Activated T-cell treated with anti-CD3 and anti-CD28 coated beads, Interleukin-2, amount 50 U/mL, for 48 hours (primary cell): ENCODE measurements at places on chromosomes 1 and 21.
A peak's percentile ranks its signal among the peaks of the same experiment; 100 is the strongest.

DNA sequence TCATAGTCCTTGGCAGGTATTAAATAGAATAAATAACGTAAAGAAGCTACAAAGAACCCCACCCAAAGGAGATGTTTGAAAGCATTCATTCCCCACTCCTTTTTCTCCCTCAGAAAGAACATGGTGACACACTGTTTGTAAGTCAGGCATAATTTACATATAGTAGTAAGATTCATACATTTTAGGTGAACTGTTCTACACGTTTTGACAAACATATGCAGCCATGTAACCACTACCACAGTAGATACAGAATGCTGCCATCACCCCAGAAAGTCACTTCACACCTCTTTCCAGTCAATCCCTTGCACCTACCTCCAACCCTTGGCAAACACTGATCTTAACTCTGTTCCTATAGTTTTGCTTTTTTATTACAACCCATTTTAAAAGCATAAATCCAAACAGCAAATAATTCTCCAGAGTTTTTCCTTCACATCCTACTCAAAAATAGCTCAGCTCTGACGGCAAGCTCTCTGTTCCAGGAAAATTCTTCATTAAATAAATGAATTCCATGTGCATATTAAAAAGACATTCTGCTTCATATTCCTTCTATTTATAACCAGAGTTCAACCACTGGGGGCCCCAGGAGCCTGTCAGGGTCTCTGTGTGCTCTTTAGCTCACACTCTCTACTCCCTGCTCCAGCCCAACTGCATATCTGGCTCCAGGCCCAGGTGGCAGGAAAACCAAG is 258.8 kb downstream of the PLPP3 start:
- no peak for DNase-seq

GRCh38 chr1:207054491-207054890 is 1.4 kb downstream of the PFKFB2 start:
- DNase-seq, result no peak

- DNase-seq, result no peak
Observed at GRCh38 chr1:156471496-156472490, 28.8 kb downstream of the MEF2D start.

DNA sequence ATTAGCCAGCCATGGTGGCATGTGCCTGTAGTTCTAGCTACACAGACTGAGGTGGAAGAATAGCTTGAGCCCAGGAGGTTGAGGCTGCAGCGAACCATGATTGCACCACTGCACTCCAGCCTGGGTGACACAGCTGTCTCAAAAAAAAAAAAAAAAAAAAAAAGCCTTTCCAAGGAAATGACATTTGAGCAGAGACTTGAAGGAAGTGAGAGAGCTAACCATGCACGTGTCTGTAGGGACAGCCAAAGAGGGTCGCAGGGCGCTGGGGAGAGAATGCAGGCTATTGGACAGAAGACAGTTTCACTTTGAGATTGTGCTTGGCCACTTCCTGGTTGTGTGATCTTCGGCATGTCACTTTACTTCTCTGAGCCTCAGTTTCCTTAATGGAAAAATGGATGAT is 6.8 kb downstream of the HCRTR1 start:
- no peak for DNase-seq

DNA sequence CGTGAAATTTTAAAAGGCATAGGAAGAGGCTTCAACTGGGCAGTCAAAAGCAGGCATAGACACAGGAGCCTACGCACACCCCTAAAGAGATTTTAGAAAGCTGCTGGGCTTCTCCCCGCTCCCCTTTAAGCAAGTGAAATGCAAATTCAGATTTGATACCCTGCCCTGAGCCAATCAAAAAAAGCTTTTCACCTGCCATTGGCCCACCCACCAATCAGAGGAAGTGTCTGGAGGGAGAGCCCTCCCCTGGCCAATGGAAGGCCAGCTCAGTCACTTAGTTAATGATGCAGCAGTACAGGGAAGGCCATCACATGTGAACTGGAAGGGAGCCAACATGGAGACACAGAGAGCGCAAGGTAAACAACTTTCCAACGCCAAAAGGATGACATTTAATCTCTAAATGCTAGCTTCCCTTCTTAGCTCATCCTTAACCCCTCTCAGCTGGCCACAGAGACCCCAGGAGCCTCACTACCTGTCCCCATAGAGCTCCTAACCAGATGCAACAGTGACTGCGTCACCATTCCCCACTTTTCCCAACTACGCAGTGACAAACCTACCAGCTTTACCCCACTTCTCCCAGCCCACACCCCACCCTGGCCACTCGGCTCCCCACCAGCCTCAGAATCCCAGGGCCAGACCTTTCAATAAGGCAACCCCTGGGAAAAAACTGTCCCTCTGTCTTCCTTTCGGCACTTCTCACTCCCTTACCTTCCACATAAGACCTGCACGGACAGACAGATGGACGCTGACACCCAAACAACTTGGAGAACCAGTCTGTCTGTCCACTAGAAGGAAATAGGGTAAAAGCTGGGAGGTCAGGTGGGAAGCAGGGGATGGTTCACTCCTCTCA is 71.0 kb downstream of the CD46 start:
- DNase-seq, result peak; percentile 79

GRCh38 chr1:159763686-159764085 is 17.1 kb upstream of the DUSP23 start:
- DNase-seq, result no peak

- no peak for DNase-seq
Observed at GRCh38 chr1:7159116-7159781, 374.0 kb downstream of the CAMTA1 start.

- peak; percentile 71 for DNase-seq
Observed at GRCh38 chr1:203216274-203217138, 13.0 kb downstream of the CHIT1 start.

- DNase-seq, result no peak
Observed at GRCh38 chr21:39444421-39445180, 977 bp downstream of the LCA5L start.

DNA sequence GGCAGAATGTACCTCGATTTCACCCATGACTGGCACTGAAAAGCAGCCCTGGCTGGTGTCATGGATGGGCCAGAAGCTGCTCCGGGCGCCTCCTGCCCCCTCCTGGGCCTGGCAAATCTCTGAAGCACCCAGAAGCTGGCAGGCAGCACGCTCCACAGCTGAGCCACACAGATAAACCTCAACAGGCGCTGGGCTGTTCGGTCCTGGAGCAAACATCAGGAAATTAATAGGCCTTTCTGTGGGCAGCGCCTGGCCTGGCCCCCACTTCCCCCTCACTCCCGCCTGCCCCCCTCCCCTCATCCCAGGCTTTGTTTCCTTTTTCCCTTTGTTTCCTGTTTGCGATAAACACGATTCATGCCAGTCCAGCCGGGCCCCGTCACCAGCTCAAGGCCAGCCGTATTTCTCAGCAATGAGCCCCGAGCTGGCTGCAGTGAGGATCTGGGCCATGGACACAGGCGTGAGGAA is 20.1 kb upstream of the DISP3 start:
- no peak for DNase-seq

DNA sequence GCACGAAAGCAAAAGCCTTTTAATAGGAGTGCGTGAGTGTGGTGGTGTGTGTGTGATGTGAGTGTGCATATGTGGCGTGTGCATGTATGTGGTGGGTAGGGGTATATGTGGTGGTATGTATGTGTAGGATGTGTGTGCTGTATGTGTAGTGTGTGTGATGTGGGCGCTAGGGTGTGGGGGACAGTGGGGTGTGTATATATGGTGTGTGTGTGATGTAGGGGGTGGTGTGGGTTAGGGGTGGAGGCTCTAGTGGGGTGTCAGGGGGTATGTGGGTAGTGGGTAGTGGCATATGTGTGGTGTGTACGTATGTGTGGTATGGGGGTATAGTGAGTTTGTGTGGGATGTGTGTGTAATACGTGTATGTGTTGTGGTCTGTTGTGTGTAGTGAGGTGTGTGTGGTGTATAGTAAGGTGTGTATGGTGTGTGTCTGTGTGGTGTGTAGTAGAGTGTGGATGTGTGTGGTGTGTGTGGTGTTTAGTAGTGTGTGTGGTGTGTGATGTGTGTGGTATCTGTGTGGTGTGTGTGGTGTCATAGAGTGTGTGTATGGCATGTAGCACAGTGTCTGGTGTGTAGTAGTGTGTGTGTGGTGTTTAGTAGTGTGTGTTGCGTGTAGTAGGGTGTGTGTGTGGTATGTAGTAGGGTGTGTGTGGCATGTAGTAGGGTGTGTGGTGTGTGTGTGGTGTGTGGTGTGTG is 86.0 kb downstream of the SYT2 start:
- DNase-seq, result no peak

DNA sequence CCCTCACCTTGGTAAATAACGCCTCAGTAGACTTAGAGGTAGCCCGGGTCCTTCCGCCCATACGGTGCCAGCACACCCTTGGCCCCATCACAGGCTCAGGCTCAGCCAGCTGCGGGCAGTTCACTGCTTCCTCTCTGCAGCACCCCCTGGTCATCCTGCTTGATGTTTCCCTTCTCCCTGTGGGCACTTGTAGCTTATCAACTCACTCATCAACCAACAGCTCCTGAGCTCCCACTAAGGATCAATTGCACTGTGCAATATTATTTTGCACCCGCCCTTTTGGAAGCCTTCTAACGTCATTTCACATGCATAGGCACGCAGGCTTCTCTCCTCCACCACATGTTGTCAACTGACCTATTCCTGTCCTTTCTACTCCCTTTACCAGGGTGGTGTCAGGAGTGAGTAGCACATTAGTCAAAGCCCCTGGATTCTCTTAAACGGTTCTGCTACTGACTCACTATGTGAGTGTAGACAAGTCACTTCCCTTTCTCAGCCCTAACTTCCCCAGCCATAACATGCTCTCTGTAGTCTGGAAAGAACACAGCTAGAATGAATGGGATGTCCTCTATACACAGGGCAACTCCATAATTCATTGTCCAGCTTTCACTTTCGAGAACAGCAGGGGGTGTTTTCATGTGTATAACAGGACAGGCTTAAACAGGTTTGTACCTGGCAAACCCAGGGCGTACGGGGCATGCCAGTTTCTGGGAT is 47.1 kb upstream of the IRF2BP2 start:
- DNase-seq, result peak; percentile 41

GRCh38 chr1:52727114-52727586 is 897 bp downstream of the ZYG11B start:
- DNase-seq, result peak; percentile 33

GRCh38 chr1:206713070-206713469 is 28.4 kb downstream of the MAPKAPK2 start:
- no peak for DNase-seq

DNA sequence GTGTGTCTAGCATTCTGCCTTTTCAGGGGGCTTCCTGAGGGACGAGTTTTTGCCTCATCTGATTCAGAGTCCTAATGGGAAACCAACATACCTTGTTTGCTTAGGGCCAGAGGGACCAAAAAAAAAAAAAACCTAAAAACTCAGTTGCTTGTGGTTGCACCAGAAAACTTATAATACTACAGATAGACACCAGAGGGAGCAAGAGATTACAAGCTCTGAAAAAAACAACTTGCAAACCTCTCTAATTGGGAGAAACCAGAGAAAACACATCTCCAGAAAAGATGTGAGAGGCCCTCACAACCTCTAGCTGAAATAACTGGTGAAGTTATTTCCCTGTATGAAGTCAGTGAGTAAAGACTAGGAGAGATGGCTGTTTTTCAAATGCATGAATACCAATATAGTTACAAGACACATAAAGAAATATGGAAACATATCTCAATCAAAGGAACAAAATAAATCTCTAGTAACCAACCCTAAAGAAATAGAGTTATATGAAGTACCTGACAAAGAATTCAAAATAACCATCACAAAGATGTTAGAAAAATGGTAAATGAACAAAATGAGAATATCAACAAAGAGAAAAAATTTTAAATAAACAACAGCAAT is 233.7 kb upstream of the NFIA start:
- DNase-seq, result no peak

- no peak for DNase-seq
Observed at GRCh38 chr1:113255720-113256347, 134.5 kb upstream of the MAGI3 start.

GRCh38 chr1:84422909-84423308 is 24.6 kb downstream of the DNASE2B start:
- no peak for DNase-seq

GRCh38 chr1:156070548-156070947 is 9.6 kb downstream of the RAB25 start:
- no peak for DNase-seq

GRCh38 chr1:235073331-235073967 is 55.2 kb downstream of the TOMM20 start:
- DNase-seq, result no peak

- no peak for DNase-seq
Observed at GRCh38 chr1:119984771-119985170, 84.7 kb downstream of the NOTCH2 start.

DNA sequence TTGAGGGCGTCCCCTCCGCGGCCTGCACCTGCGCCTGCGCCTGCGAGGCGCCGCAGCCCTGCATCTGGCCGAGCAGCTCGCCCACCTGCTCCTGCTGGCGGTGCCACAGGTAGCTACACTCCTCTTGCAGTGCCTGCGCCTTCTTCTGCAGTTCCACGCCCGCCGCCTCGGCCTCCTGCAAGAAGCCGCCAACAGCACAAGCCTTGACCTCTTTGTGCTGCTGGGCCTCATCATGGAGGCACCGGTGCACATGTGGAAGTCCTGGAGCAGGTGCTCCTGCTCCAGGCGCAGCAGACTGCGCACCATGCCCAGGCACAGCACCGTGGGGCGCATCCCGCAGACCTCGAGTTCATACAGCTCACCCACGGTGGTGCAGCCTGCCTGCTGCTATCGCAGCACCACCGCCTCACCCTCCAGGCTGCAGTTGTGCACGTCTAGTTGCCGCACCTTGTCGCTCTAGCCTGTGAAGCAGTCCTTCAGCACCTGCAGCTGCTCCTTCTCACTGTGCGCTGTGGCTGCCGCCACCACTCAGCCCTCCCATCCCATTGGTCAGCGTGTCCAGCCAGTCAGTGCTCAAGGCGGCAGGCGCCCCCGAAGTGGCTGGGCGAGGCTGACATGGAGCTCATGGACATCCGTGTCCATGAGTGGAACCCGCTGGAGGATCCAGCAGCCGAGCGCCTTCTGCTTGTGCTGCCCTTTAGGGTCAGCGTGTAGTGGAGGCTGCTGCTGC is 12.2 kb upstream of the CD2 start:
- DNase-seq, result peak; percentile 16

GRCh38 chr1:204426035-204426436 is 14.4 kb upstream of the PPP1R15B start:
- DNase-seq, result no peak

DNA sequence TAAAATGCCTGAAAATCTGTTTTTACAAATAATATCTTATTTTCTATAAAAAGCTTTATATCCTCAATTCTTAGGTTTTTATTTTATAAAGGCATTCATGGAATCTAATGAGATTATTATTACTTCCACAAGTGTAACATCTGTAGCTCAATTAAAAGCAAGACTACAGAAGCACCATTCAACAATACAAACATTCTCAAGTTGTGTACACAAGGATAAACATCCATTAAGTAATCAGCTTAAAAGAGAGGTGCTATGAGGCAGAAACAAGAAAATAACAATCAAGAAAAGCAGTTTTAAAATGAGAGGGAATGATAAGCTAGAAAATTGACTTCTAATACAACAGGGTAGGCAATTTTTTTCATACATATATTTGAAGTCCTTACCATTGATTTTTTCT is 326.1 kb downstream of the MRPL39 start:
- no peak for DNase-seq
